Cortex of kidney (tissue), 1 donor: ENCODE measurements at places on chromosomes 7 and 10.

- no peak for DNase-seq
These were observed 87.6 kb upstream of the AFAP1L2 start for GRCh38 chr10:114491933-114492332.

DNA sequence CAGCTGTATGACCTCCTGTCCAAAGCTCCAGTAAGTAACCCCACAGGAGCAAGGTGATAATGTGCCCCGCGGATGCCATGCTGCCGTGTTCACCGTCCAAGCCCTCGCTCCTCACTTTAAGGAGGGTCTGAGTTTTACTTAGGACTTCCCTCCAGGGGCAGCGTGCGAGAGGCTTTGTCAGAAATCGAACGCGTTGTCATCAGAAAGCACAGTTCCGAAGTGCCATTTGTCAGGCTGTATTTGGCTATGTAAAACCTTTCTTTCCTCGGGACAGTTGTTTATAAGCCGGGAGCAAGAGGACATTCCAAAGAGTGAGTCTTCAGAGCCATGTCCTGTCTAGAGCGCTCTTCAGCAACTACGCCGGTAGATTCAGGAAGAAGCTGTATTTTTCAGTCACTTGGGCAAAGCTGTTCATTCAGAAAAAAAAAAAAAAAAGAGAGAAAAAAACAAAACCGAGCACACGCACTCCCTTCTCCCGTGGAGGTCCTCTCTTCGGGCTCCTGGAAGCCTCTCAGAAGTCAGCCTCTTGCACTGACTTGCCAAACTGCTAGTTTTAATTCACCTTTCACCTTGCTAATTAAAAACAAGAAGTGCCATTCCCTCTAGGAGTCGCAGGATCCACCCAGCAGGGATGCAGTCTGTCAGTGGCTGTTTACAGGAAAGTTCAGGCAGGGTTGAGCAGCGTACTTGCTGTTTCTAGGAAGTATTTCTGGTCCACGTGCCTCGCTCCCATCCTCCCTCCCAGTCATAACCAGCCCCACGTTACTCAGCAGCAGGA, at the start of gene SEMA3E:
Gene SEMA3E, minus strand, starts transcription at position 676 of the 778 bp plus-strand sequence.
- DNase-seq: no peak

- DNase-seq: no peak
These were observed 97.1 kb downstream of the SH3PXD2A start for GRCh38 chr10:103758294-103758681.

DNA sequence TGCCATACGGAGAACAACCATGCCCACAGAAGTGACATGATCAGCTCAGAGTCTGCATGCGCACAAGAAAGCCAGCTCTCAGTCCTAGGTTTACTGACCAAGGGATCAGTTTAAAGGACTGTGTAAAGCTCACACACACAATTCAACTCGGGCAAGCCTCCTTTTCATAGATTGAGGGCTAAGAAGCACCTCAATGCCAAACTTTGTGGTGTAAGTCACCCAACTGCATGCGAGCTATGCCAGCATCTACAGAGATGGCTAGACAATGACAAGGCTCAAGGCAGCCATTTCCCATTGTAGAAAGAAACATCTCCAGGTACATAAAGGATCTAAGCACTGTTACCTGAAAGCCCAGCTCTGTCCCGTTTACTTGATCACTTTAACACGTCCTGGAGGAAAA, 36.8 kb downstream of the GPAM start:
- DNase-seq: no peak
